HuH-7.5 (cell line): ENCODE measurements at places on chromosomes 13 and 19.

- no peak for DNase-seq
Measured at GRCh38 chr13:27833206-27833605, 40.9 kb downstream of the GSX1 start.

GRCh38 chr13:111925146-111925875 is 141.6 kb upstream of the SOX1 start:
- no peak for DNase-seq

DNA sequence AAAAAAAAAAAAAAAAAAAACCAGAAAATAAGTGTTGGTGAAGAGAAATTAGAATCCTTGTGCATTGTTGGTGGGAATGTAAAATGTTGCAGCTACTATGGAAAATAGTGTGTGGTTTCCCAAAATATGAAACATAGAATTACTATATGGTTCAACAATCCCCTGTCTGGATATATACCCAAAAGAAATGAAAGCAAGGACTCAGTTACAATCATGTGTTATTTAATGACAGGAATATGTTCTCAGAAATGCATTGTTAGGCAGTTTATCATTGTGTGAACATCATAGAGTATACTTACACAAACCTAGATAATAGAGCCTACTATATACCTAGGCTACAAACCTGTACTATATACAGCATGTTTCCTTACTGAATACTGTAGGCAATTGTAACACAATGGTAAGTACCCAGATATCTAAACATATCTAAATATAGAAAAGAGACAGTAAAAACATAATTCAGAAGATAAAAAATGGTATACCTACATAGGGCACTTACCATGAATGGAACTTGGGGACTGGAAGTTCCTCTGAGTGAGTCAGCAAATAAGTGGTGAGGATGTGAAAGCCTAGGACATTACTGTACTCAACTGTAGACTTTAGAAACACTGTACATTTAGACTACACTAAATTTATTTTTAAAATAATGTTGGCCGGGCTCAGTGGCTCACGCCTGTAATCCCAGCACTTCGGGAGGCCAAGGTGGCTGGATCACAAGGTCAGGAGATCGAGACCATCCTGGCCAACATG is 25.7 kb upstream of the SLC7A1 start:
- DNase-seq: no peak

- DNase-seq: no peak
Measured at GRCh38 chr19:44592451-44592890, 20.9 kb upstream of the IGSF23 start.

GRCh38 chr19:2235381-2236063 is 607 bp downstream of the PLEKHJ1 start:
- peak; percentile 75 for DNase-seq
